ENCODE measurements at places on chromosomes 2 and 18.
A peak's percentile ranks its signal among the peaks of the same experiment; 100 is the strongest.

DNA sequence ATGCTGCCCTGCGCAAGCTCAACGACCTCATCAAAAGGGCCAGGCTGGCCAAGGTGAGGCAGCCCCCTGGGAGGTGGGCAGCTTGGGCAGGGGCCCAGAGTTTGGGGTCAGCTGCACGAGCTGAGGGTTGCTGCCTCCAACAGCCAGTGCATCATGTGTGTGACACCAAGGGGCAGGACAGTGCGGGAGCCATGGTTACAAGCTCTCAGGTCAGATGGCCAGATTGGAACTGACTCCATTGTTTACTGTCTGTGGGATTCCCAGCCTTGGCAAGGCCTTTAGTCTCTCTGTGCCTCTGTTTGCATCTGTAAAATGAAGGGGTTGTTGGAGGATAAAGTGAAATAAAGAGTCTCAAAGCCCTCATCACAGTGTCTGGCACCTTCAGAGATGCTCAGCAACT lies 26.9 kb downstream of the EHD3 start:
- DNase-seq, result no peak

DNA sequence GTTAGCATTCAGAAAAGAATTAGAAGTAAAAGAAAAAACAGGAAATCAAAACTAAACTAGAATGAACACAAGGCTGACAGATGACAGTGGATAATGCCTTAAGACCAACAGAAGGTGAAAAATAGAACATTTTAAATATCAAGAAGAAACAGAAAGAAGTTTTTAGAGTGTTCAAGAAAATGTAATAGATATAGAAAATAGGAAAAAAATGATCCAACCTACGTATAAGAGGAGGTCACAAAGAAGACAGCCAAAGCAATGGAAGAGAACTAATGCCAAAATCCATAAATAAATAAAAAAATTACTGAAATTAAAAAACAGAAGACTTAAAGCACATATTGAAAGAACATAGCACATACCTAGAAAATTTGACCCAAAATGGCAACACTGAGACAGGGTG lies 42.5 kb upstream of the EN1 start:
- DNase-seq, result no peak

DNA sequence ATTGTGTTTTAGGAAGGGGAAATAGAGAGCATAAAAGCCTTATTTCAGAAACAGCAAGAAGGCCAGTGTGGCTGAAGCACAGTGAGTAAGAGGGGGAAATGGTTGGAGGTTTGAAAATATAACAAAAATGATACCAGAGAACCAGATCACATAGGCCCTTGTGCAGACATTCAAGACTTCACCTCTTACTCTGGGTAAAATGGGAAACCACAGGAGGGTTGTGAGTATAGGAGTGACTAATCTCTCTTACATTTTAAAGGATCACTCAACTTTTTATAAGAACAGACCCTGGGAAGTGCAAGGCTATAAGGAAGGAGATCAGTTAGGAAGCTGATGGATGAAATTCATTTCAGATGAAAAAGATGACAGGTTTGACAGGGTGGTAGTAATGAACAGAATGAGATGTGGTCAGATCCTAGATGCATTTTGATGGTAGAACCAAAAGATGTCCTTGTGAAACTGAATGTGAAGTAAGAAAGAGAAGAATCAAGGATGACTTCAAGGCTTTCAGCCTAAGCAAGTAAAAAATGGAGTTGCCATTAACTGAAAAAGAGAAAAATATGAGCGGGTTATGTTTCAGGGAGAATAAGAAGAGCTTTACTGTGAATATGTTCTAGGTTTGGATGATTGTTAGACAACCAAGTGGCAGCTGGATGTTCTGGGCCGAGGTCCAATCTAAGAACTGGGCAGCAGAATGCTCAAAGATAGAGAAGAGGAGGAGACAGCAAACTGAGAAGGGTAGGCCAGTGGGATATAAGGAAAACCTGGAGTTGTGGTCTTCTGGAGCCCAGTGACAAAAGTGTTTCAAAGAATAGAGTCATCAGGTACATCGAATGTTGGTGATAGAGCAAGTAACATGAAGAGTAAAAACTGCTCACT lies 65.1 kb downstream of the USP40 start:
- DNase-seq, result no peak

DNA sequence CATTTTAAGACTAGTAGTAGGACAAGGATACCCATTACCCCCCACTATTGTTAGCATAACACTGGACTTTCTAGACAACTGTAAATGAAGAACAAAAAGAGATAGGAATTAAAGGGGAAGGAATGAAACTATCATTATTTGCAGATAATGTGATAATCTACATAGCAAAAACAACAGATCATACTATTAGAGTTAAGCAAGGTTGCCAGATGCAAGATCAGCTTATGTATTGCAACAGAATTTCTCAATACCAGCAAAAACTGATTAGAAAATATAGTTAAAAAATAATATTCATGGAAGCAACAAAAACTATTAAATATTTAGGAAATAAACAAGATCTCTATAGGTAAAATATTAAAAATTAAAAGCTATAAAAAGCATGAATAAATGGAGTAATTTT lies 194.4 kb upstream of the SPRED2 start:
- DNase-seq, result no peak

- no peak for DNase-seq
Observed at GRCh38 chr2:70596293-70596692, 42.7 kb upstream of the TGFA start.

- DNase-seq, result no peak
Observed at GRCh38 chr2:149656996-149657395, 69.4 kb upstream of the MMADHC start.

DNA sequence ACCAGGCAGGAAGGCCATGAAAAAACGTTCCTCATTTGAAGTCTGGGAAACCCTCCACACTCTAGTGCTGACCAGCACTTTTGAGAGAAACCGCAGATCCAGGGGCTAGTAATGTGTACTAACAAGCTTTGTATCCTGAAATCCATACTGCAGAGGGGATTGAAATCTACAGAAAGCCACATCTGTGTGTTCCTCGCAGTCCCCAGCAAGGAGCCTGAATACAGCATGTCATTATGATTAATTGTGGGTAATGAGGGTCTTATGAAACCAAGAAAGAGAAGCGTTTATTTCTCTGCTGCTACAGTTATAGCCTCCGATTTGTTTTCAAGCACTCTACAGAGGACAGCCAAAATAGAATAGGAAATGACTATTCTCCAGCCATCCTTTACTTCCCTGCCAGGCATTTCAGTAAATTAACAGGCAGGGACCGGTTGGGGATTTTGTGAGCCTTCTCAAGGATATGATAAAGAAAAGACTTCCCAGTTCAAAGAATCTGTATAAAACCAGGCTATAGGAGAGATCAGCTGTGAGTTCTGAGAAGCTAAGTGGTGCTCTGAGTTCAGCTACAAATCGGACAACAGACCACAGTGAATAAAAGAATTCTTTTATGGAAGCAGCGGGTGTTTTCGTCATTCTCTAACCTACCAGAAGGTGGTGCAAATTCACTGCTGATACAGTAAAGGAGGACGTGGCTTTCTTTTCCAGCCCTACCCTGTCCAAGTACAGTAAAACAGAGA lies 133.4 kb downstream of the INSIG2 start:
- peak; percentile 32 for DNase-seq

Measured in CD4-positive, alpha-beta T cell treated with Interleukin-15 for 1 hour (primary cell).